Psoas muscle (tissue), 8 donors: ENCODE measurements at places on chromosomes 7 and 10. TPM values are rescaled to one million over a fixed set of nuclear protein-coding genes. Genes with fewer than 3 reads are reported as not detected.

Gene PRLHR
- not detected for polyA plus RNA-seq

Gene ANXA8
- polyA plus RNA-seq: 0.05 TPM

Gene CYCS
- polyA plus RNA-seq: 420 TPM

Gene NYAP1
- 0.21 TPM for polyA plus RNA-seq

DNA sequence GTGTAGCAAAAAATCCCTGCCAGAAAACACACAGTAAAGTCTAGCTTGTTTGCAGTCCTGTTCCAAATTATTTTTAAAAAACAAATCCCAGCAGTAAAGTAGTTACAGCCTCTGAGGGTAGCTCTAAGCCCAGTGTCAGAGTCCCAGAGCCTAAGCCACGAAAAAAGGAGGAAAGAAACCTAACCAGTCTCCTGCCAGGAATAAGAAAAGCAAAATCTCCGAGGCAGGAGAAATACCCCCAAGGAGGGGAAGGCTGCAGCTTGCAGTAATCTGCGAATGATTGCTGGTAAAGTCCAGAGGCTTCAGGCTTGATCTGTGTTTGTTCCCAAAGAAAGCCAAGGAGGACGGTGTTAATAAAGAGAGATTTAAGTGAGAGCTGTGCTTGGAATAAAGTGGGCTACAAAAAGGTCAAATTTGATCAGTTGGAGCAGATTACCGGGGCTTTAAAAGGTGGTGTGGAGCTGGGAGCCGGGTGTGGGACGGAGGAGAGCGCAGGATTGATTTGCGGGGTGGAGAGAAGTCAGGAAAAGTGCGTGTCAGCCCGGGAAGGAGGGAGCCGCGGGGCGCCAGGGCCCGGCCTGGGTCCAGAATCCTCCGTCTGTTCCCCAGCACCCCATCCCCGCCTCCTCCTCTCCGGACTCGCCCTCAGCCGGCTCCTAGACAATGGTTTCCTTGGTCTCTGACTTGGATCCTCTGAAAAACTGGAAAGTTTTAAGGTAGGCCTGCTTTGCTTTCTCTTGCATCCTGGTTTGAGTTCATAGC lies 219.4 kb upstream of the CELF2 start:
- DNase-seq: peak; percentile 60

GRCh38 chr7:26279405-26279804 lies 12.3 kb upstream of the SNX10 start:
- no peak for DNase-seq

GRCh38 chr10:85262992-85263391 lies 934.6 kb downstream of the CCSER2 start:
- no peak for DNase-seq
